ENCODE measurements at places on chromosomes 13 and 19.

DNA sequence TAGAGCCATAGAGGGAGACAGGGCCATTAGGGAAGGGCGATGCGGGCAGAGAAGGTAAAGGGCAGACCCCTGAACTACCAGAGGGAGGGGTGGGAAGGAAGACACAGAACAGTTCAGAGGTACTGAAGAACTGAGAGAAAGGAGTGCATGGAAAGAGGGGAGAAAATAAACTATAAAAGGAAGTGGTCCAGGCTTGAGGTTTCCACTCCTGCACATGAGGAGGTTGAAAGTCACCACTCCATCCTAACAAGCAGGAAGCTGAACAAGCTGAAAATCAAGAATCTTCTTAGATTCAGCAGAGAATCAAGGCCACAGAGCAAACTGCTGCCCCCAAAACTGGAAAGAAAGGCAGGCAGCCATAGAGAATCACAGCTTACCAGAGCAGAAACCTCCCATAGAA is 45.1 kb downstream of the MIPEP start:
- DNase-seq: no peak

DNA sequence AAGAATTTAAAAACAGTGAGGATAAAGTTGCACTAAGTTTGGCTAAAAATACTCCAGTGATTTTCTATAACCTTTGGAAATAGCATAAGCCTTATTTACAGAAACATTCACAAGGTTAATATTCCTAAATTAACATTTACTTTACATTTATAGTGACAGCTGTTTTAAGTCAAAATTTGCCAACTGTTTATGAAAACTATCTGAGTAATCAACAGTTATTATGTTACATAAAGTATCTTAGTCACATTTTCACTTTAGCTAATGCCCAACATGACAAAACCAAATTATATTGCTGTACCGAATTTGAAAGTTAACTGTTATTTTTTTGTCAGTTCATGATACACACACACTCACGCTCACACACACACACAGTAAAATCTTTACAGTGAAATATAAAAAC is 1.2 kb downstream of the TNFRSF19 start:
- DNase-seq: no peak

DNA sequence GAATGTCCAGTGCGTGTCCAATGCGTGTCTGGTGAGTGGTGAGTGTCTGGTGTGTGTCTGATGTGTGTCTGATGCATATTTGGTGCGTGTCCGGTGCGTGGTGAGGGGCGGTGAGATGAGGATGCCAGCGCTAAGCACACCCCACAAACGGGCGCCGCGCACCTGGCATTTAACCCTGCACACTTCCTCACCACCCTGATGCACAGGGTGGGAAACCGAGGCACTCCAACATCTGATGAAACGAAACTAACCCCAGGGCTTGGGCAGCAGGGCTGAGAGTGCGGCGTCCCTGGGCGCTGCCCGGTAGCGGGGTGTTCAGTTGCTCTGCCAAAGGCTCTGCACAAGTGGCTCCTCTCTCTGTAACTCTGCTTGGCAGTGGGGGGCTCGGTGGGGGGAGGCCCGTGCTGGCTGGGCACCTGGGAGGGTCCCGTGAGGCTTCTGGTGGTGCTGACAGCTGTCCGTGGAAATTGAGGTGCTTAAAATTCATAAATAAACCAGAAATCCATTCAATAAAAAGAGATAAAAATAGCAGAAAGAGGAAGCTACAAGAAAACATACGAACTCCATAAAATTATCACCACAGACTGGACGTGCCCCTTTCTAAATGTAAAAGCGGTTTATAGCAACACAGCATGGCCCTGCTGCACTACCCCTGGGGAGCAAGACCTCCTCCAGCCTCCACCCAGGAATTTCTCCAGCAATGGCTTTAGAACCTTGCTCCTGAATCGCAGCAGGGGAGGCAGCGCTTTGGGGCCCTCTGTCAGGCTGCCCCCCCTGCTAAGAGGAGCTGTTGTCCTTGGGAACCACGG is 76.0 kb downstream of the RASA3 start:
- no peak for DNase-seq

- DNase-seq: no peak
Observed at GRCh38 chr13:25770601-25771000, 281.2 kb downstream of the SHISA2 start.

DNA sequence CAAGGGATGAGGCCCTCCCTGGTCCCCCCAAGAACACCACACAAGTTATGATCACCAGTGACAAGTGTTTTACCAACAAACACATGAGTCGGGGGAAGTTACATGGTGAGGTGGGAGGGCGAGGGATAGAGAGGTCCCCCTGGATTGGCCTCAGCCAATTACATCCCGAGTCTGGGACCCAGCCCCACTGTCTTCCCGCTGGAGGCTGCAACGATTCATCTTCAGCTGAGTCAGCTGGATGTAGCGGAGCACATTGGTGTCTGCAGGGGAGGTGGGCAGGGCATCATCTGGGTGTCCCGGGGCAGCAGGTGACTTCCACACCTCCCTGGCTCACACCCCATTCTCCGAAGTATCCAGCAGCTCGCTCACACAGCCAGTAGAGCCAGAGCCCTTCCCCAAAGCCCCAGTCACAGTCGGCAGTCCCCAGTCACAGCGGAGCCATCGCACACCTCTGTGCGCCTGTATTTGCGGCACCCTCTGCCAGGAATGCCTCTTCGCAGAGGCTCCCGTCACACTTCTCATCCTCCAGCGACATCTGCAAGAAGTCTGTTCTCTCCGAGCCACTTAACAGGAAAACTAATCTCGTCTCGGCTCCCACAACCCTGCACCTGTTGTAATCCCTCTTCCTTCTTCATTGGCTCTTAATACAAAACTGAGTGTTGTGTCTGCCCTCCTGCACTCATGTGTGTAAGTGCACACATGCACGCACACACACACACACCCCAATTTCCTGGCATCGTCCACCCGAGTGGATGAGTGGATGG is 2.0 kb downstream of the TTC9B start:
- no peak for DNase-seq

DNA sequence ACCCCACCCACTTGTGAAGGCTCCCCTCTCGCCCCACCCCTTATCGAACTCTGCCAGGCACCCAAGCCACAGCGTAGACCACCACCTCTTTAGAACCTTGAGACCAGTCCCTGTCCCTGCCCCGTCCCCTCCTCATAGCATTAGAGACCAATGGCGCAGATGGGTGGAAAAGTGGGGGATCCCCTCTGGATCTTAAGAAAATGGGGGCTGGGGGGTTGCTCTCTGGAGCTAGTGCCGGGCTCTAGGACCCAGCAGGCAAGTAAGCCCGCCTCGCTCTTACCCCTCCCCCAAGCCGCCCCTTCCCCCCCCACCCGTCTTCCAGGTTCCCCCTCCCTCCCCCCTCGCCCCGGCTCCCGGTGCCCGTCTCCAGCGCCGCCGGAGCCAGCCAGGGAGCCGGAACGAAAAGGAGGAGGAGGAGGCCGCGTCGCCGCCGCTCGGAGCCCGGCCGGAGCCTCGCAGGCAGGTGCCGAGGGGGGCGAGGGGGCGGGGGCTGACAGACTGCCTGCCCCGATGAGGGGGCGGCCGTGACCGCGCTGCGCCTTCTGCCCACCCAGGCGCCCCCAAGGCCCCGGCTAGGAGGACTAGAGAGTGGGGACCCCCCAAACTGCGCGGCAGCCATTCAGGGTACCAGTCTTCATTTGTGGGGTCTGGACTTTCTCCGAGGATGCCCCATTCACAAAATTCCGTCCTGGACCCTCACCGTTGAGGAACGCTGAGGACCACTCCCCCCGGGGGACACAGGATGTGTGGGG is at the start of gene SPRED3:
SPRED3 (plus strand) TSS at position 349 of the 752 bp plus-strand sequence. CDS start 1,606 bp downstream, outside the sequence.
- no peak for DNase-seq

DNA sequence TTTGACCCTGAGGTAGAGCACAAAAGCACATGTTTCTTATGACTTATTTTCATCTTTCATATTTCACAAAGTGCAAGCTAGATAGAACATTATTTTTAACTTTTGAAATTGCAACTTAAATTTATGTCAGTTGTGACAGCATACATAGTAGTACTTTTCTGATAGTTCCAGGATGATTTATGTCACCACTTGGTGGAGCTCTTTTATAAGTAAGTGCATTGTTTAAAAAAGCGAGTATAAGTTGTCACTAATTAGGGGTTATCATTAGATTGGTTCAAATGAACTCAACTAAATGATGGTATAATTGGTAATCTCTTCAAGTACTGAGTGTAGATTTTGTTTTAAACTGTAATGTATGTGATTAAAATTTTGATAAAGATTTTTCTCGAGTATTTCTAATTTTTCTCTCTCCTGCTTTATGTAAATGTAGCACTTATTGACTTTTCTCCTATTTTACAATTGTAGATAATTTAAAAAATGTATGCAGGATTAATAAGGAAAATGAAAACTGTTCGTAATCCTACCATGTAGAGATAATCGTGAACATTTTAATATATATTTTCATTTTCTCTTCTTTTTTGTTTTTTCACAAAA is 31.1 kb downstream of the RB1 start:
- DNase-seq: no peak

DNA sequence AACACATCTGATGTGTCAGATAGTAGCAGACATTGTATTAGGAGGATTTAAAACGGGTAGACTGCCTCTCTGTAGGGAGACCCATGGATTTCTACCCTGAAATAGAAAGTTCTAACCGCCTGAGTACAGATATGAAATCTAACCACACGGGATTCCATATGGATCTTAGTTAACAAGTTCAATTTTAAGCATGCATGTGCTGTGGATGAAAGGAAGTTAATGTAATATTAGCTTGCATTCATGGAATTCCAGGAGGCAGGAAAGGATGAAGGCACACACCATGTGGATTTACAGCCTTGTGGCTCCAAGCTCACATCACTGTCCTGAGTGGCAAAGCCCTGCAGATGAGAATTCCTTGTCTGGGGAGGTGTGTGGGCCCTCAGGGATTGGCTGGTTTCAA is 120.6 kb upstream of the IRS2 start:
- DNase-seq: no peak
